Activated T-cell treated with anti-CD3 and anti-CD28 coated beads for 1 hour (primary cell): ENCODE measurements at places on chromosomes 6 and 20.
A peak's percentile ranks its signal among the peaks of the same experiment; 100 is the strongest.

DNA sequence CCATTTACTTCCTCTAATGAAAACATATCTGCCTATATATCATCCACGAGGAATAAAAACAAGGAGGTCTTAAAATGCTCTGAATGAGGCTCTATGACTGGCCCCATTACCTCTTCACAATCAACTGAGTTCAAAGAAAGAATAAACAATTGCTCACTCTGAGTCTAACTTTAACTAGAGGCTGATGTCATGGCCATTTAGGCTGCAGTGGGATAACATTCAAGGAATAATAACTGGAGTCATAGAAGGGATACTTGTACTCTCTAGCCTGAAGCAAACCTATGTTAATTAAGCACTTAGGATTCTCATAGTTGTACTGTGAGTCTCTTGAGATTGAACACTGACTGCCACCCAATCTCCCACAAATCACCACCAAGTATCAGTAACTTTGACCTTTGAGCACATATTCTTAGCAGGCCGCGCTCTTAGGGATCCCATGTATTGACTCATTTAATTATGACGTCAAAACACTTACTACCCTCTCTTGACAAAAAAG is 70.2 kb downstream of the PERP start:
- DNase-seq = no peak

DNA sequence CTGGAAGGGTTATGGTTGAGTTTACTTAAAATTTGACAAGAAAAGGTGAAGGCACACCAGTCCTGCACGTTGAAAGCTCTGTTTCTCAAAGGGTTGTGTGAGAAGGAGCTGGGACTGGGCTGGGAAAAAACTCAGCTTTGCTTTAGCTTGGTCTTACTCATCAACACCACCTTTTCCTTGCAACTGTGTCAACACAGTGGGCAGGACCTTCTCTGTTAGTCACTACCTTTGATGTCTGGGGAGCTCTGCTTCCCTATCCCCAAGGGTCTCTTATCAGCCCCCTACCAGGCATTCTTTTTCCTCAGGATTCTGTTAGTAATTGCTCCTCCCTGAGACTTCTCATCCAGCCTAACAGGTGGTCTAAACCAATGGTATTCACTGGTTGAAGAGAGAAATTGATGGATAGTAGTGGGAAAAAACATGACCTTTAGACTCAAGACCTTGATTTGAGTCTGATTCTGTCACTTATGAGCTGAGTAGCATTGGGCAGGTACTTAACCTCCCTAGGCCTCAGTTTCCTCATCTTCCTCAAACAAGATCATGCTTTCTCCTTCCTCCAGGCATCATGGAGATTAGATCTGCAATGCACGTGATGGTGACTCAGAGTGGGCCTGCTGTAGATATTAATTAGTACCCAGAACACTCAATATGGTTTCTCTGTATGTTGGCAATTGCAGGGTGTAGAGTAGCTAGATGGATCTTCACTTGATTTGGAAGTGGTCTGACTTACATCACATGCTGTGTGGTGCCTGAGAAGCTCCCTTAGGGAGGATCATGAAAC is 17.2 kb upstream of the FOXA2 start:
- DNase-seq = no peak

GRCh38 chr20:33663161-33664084 is 1.3 kb downstream of the C20orf144 start:
- peak; percentile 76 for DNase-seq

- no peak for DNase-seq
Measured at GRCh38 chr6:13354331-13355042, 26.1 kb upstream of the TBC1D7 start.

DNA sequence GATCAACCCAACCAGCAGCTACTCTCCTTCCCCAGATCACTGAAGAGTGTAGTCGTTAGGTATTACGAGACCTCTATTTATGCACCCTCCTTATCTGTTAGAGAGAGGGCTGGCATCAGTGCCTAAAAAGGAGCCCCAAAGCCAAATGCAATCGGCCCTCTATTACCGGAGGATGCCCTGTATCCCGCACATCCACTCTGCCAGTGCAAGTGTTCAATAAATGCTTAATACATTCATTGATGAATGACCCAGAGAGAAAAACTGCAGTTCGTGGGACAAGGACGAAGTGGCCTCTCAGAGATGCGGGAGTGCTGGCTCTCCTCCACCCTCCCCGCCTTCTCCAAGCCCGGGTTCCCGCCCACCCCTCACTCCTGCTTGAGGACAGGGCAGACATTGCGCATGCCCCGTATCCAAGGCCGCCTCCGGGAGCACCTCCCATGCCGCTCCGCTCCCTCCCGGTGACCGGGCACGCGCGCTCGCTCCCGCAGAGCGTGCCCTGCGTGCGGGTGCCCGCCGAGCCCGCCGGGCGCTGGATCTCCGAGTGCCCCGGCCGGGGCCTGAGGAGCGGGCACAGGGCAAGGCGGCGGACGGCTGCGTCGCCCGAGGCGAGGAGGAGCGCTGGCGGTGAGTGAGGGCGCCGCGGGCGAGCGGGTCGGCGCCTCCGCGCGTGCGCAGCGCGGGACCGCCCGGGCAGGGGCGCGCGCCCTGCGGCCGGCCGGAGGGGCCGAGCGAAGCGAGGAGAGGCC is 27.2 kb upstream of the BTBD3 start:
- peak; percentile 12 for DNase-seq

DNA sequence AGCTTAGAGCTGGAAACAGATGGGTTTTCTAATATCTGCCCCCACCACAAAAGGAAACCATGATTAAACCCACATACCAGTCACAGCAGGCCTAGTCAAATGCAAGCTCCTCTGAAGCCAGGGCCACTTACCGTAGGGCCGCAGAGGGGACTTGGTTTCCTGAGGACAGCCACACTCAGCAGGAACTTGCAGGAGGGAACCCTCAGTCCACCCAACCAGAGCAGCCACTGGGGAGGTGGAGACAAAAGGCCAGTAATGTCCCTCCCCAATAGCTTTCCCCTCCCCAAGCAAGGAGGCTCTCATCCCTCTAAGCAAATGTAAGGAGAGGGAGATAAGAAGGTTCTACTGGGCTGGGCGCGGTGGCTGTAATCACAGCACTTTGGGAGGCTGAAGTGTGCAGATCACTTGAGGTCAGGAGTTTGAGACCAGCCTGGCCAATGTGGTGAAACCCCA is 384.4 kb upstream of the JARID2 start:
- no peak for DNase-seq

GRCh38 chr20:23630392-23630849 is 7.3 kb downstream of the CST3 start:
- no peak for DNase-seq

- no peak for DNase-seq
Measured at GRCh38 chr6:53107091-53107490, 41.5 kb downstream of the GCM1 start.

DNA sequence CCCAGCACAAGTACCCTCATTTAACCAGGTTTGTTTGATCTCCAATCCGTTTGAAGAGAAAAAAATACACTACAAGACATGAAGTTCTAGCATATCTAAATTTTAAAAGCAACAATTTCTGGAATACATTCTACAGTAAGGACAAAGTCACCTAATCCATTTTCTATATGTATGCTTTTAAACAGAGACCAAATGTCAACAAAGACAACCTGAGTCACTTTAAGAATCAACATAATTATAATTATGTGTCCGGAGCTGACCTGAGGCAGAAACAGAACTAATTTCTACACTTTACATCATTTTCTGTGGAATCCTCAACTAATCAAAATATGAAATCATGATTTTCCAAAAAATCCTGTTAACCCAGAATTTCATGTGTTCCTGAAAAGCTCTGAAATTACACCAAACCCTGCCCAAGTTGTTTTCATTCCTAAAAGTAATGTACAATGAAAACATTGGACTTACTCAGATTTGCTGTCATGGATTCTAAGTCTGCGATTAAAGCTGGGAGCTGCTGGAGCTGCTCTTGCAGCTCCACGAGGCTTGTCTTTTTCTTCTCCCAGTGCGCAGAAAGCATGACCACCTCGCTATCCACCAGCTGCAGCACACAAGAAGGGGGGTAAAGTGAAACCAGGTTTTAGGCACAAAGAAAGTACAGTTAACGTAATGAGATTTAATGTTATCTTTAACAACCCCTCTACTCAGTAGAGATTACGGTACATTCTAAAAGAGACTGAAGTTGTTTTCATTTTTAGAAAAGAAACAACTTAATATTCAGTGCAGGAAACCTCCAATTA is 35.8 kb downstream of the DTNBP1 start:
- DNase-seq = no peak

- DNase-seq = no peak
Measured at GRCh38 chr20:891706-892080, 24.4 kb downstream of the ANGPT4 start.

GRCh38 chr20:50575865-50576720 is 65.9 kb downstream of the PTPN1 start:
- peak; percentile 51 for DNase-seq

GRCh38 chr6:1630212-1630770 is 20.6 kb downstream of the FOXC1 start:
- no peak for DNase-seq

GRCh38 chr20:6852478-6852877 is 85.0 kb downstream of the BMP2 start:
- DNase-seq = no peak

DNA sequence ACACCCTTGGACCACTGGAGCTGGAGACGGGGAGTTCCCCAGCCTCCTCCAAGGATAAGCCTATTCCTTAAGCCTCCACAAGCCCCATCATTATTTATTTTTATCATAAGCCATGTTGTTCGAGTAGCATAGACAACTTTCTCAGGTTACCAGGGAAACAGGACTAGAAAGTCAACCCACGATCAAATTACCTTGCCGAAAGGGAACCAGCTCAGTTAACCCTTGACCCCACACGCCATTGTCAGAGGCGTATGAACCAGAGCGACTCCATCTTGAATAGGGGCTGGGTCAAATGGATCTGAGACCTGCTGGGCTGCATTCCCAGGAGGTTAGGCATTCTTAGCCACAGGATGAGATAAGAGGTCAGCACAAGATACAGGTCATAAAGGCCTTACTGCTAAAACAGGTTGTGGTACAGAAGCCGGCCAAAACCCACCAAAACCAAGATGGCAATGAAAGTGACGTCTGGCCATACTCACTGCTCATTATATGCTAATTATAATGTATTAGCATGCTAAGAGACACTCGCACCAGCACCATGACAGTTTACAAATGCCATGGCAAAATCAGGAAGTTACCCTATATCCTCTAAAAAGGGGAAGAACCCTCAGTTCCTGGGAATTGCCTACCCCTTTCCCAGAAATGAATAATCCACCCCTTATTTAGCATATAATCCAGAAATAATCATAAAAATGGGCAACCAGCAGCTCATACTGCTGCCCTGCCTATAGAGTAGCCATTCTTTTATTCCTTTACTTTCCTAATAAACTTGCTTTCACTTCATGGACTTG is 22.4 kb downstream of the SYNJ2 start:
- DNase-seq = no peak

DNA sequence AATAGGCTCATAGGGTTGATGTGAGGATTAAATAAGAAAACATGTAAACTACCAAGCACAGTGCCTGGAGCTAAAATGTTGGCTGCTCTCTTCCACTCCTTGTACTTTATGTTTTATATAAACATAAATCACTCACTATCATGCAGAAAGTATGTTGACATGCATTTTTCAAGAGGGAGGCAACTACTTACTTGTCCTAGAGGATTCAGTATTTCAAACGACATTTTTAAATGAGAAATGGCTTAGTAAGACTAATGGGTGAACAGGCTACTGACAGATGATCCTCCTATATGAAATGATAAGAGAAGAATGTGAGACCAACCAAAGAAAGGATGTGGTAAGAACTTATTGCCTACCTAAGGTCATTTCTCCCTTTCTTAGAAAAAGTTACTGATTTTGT is 21.0 kb downstream of the LATS1 start:
- DNase-seq = no peak

DNA sequence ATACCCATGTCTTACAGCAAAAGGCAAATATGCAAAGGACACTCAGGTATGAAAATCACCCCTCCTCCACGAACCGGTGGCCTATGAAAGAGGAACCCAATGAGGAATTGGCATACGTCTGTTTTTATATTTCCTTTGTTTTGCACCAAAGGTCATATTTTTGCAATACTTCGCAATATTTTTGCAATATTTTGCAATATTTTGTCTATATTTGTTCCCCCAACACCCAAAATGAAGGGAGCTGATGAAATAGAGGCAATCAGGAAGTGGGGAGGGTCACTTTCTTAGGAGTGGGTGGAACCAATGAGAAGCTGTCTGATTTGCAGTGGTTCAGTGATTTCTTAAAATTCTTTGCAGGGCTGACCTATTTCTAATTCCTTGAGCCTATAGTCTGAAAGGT is 296.8 kb upstream of the TSHZ2 start:
- no peak for DNase-seq

GRCh38 chr20:63312690-63313348 is 19.8 kb downstream of the COL20A1 start:
- no peak for DNase-seq

- DNase-seq = no peak
Measured at GRCh38 chr20:45727044-45727443, 4.9 kb downstream of the SPINT4 start.
